ENCODE measurements at places on chromosomes 6 and 20. TPM values are rescaled to one million over a fixed set of nuclear protein-coding genes. Genes with fewer than 3 reads are reported as not detected.
A peak's percentile ranks its signal among the peaks of the same experiment; 100 is the strongest.

The SLC24A3 gene
- not detected for total RNA-seq

The C20orf202 gene
- not detected for total RNA-seq

The CCM2L gene
- not detected for total RNA-seq

DNA sequence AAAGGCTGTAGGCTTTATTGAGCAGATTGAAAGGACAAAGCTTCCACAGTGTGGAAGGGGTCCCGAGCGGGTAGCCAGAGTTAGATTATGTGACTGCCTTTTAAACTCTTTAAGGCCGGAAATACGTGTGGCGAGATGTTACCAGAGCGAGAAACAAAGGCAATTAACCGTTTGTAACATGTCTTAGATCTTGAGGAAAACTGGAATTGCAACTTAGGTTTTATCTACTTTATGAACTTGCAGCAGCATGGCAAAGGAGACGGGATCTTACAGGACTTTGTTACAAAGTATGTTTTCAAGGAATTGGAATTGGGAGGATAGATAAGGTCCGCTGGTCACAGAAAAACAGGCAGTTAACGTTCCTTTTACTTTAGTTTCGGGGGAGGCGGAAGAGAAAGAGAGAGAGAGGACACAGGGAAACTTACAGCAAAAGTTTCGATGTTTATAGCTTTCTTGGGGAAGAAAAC lies 594.7 kb upstream of the ADGRB3 start:
- no peak overlapping the region for H3K27ac ChIP-seq
- no peak for DNase-seq
- no peaks in the 10 kb centered on the region for H3K36me3 ChIP-seq
- H3K4me1 ChIP-seq: peaks cover 9% of the 10 kb centered on the region

DNA sequence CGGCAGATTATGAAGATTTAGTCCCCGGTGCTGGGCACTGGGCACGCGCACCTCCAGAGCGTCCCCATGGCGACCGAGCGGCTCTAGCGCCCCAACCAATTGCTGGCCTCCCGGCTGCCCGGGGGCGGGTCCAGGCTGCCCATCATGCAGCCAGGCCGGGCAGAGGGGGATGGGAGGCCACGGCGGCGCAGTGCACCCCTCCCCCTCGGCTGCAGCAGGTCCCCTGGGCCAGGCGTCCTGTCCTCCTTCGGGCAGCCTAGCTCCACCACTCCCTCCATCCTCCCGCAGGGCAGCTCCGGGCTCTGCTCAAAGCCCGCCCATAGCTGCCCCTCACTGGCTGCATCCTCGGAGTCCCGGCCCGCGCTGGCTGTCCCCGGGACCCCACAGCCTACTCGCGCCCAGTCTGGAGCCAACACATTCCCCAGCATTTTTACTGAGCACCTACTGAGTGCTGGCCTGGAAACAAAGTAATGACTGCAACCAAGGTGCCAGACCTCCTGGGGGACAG lies 99.4 kb downstream of the ASXL1 start:
- peak overlapping the region; percentile 73 for H3K27ac ChIP-seq
- H3K4me3 ChIP-seq: peak overlapping the region; percentile 55
- H3K27me3 ChIP-seq: no peaks in the 10 kb centered on the region
- peaks cover 14% of the 10 kb centered on the region for H3K36me3 ChIP-seq

GRCh38 chr20:45300961-45301360 lies 5.7 kb upstream of the RBPJL start:
- no peaks in the 10 kb centered on the region for H3K27me3 ChIP-seq
- no peak overlapping the region for H3K27ac ChIP-seq
- no peak for DNase-seq
- H3K4me1 ChIP-seq: no peaks in the 10 kb centered on the region
- no peak overlapping the region for H3K4me3 ChIP-seq

DNA sequence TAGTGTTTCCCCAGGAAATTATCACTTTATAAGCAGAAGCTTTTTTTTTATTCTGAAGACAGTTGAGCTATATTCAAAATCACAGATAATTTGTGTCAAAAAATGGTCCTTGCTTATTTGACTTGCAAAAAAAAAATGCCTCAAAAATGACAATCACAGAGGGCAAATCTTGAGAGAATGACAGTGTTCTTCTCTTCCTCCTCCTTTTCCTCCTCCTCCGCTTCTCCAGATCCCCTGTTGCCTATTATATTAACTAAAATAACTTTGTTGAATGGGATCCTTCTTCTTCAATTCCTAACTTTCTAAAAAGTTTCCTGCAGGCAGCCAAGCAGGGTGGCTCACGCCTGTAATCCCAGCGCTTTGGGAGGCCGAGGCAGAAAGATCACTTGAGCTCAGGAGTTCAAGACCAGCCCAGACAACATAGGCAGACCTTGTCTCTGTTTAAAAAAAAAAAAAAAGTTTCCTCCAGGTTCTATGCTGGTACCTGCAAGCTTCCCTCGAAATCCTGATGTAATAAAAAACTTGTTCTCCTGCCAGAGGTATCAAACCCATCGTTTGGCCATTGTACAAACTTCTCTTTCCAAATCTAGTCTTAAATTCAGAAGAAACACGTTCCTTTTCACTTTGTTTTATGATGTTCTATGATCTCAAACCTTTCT lies 128.6 kb downstream of the IPCEF1 start:
- no peak overlapping the region for H3K27ac ChIP-seq
- peaks cover 5% of the 10 kb centered on the region for H3K4me1 ChIP-seq
- no peaks in the 10 kb centered on the region for H3K36me3 ChIP-seq
- H3K4me3 ChIP-seq: no peak overlapping the region

DNA sequence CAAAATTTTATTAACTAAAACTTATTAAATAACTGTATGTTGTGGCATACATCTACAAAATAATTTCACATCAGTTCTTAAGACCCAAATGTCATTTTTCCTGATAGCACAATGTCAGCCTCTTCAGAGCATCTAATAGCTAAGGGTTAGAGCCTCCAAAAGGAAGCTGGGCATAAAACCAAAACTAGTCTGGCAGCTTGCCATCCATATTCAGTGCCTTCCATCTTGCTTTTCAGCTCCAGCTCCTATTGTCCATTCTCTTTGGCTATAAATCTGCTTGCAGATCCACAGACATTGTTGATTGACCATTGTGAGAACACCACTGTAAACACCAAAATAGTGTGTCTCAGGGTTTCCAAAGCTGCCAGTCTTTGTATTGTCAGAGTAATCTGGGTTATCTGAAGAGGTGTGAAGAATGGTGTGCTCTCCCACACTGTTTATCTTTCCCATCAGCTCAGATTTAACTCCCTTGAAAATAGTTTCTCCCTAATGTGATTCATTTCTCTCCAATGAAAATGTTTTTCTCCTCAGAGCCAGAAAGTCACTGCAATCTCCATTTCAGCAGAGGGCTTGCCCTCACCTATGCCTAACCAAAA lies 154.8 kb upstream of the KCNQ5 start:
- H3K36me3 ChIP-seq: peaks cover 2% of the 10 kb centered on the region
- no peak overlapping the region for H3K4me3 ChIP-seq
- DNase-seq: no peak
- H3K27me3 ChIP-seq: peaks cover 9% of the 10 kb centered on the region
- no peaks in the 10 kb centered on the region for H3K4me1 ChIP-seq

GRCh38 chr6:111254004-111254778 lies 166.9 kb downstream of the SLC16A10 start:
- peaks cover 18% of the 10 kb centered on the region for H3K27me3 ChIP-seq
- H3K4me3 ChIP-seq: no peak overlapping the region
- H3K27ac ChIP-seq: no peak overlapping the region
- peaks cover 10% of the 10 kb centered on the region for H3K4me1 ChIP-seq
- no peaks in the 10 kb centered on the region for H3K36me3 ChIP-seq

DNA sequence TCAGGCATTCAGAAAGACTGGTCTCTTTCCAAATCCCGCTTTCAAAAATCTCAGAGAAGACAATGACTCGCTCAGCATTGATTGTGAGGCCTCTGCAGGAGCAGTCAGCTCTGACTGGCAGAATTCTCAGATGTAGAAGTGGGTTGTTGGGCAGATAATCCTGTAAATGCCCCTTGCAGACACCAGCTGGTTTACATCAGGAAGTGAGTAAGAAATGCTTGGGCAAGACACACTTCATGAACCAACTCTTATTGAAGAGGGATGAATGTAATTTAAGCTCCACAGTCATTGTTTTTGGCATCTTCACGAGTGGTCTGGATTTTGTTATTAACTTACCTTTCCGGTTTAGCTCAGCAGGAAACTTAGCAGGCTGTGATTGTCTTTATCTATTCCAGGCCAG lies 166.6 kb downstream of the PLCB4 start:
- no peak for DNase-seq
- no peak overlapping the region for H3K4me3 ChIP-seq
- no peak overlapping the region for H3K27ac ChIP-seq

GRCh38 chr6:169417101-169417500 lies 163.5 kb upstream of the THBS2 start:
- peaks cover 8% of the 10 kb centered on the region for H3K36me3 ChIP-seq
- no peak for DNase-seq
- no peaks in the 10 kb centered on the region for H3K27me3 ChIP-seq
- H3K27ac ChIP-seq: no peak overlapping the region
- no peak overlapping the region for H3K4me3 ChIP-seq

GRCh38 chr6:24493945-24494820 lies 586 bp upstream of the ALDH5A1 start:
- H3K4me3 ChIP-seq: peak overlapping the region; percentile 75
- H3K36me3 ChIP-seq: peaks cover 8% of the 10 kb centered on the region
- peak overlapping the region; percentile 17 for H3K27ac ChIP-seq
- DNase-seq: no peak

- peaks cover 3% of the 10 kb centered on the region for H3K36me3 ChIP-seq
- no peak overlapping the region for H3K4me3 ChIP-seq
- peaks cover 6% of the 10 kb centered on the region for H3K4me1 ChIP-seq
- DNase-seq: no peak
- H3K27ac ChIP-seq: no peak overlapping the region
- no peaks in the 10 kb centered on the region for H3K27me3 ChIP-seq
Measured at GRCh38 chr6:161056451-161056850, 64.9 kb downstream of the MAP3K4 start.

- H3K4me1 ChIP-seq: no peaks in the 10 kb centered on the region
- H3K27ac ChIP-seq: no peak overlapping the region
- no peak for DNase-seq
- H3K27me3 ChIP-seq: no peaks in the 10 kb centered on the region
Measured at GRCh38 chr20:55009066-55009465, 533.7 kb downstream of the DOK5 start.

- no peaks in the 10 kb centered on the region for H3K4me1 ChIP-seq
- H3K27me3 ChIP-seq: peaks cover 12% of the 10 kb centered on the region
- DNase-seq: no peak
- no peaks in the 10 kb centered on the region for H3K36me3 ChIP-seq
- no peak overlapping the region for H3K4me3 ChIP-seq
Measured at GRCh38 chr6:108097882-108098281, 23.3 kb upstream of the OSTM1 start.
